T-helper 1 cell (primary cell): ENCODE measurements at places on chromosomes 12 and 14.

- no peak for DNase-seq
Observed at GRCh38 chr14:53715193-53715721, 241.4 kb downstream of the BMP4 start.

GRCh38 chr12:92143686-92144630 lies 1.7 kb downstream of the BTG1 start:
- peak; percentile 30 for DNase-seq

DNA sequence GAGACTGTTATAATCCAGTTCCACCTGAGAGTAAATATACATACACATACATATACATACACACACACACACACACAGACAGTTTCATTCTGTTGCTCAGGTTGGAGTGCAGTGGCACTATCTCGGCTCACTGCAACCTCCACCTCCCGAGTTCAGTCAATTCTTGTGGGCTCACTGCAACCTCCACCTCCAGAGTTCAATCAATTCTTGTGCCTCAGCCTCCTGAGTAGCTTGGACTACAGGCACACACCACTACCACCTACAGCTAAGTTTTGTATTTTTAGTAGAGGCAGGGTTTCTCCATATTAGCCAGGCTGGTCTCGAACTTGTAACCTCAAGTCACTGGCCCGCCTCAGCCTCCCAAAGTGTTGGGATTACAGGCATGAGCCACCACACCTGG lies 8.9 kb upstream of the PHLDA1 start:
- DNase-seq, result no peak

GRCh38 chr12:93609281-93610192 lies 37.1 kb downstream of the SOCS2 start:
- DNase-seq, result no peak

- no peak for DNase-seq
Observed at GRCh38 chr14:79089576-79089975, 919.4 kb downstream of the NRXN3 start.

- no peak for DNase-seq
Observed at GRCh38 chr12:65911321-65911720, 87.0 kb downstream of the HMGA2 start.

- DNase-seq, result no peak
Observed at GRCh38 chr12:65510584-65511050, 232.1 kb downstream of the MSRB3 start.

GRCh38 chr12:67827820-67828383 lies 161.3 kb upstream of the IFNG-AS1 start:
- DNase-seq, result no peak

DNA sequence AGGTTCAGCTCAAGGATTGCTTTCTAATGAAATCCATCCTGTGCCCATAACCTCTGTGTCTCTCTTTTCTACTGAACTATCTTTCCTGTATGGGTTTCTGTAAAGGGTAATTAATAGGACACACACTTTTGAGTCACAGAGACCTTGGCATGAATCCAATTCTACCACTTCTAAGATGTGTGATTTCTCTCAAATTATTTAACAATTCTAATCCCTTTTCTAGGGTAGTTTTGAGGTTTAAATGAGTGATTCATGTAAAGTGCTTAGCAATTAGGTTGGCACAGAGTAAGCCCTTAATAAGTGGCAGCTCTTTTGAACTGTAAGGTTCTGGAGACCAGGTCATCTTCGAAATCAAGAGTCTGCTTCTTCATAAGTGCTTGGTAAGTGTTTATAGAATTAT lies 202.7 kb downstream of the RASSF9 start:
- DNase-seq, result no peak

DNA sequence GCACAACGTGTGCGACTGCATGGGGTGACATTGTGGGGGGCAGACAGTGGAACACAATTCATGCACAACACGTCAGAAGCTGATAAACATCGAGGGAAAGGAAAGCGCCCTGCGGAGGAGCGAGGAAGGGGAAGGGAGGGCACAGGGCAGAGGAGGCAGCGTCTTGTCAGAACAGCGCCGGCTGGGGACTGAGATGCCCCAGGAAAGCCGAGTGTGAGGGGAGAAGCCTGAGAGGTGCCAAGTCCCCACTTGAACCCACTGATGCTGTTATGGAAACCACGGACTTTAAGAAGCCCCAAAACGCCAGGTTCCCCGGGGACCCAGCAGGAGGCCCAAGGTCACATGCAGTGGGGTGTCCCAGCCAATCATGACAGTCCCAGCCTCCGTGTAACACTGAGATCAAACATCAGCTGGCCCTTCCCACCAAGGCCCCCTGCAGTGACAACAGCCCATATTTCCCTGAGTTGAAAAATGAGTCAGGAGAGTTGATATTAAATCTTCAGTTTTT lies 70.0 kb downstream of the GALNT9 start:
- no peak for DNase-seq

DNA sequence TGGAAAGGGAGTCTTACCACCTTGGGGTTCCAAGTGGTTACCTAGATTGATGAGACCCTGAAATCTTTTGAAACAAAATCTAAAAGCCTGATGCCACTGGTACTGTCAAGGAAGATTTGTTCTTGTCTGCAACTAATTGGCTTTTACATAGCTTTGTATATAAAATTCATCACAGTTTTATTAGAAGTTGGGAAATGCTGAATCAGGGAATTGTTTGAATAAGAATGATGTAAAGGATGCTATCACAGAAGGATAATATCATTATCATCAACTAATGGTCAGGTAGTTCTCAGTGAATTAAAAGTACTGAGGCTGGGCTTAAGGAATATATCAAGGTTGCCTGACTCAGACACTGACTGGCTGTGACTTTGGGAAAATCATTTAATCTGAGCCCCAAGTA lies 248.3 kb upstream of the STXBP6 start:
- no peak for DNase-seq

DNA sequence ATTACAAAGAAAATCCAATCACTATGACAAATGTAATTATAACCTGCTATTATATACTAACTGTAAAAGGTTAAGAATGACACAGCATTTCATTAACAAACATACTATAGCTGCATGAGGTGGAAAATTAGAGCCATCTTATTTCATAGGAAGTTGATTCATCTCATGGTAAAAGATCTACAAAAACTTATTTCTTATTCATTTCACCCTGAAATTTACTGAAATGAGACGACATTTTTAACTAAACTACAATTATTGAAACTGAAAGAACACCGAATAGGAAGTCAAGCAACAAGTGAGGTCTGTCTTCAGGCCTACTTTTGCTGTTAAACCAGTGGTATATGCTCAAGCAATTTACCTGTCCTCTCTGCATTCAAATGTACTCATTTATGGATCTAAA lies 87.2 kb downstream of the CEP83 start:
- peak; percentile 78 for DNase-seq

DNA sequence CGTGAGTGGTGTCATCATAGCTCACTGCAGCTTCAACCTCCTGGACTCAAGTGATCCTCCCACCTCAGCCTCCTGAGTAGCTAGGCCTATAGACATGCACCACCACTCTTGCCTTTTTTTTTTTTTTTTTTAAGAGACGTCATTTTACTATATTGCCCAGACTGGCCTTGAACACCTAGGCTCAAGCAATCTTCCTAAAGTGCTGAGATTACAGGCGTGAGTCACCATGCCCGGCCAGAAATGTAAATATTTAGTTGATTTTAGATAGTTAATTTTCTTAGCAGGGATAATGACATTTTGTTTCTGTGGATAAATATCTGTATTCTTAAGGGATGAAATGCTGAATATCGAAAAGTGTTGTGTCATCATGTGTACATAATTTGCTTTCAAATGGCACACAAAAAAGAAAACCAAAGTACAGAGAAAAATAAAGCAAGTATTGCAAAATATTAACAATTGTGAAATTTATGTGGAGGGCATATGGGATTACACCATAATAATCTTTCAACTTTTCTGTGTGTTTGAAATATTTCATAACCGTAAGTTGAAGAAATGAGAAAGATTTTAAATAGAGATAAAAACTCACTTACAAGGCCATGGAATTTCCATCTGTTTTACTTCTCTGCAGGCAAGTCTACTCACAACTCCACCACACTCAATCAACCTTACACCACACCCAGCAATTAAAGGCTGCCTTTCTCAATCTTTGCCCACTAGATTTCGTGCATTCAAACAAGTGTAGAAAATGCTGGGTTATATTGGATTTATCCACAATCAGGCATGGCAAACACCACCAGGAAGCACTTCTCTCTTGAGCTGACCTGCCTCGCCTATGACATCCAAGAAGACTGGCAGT lies 93.7 kb downstream of the SPTSSA start:
- no peak for DNase-seq

- DNase-seq, result no peak
Observed at GRCh38 chr14:34496679-34497513, 34.9 kb upstream of the SPTSSA start.

DNA sequence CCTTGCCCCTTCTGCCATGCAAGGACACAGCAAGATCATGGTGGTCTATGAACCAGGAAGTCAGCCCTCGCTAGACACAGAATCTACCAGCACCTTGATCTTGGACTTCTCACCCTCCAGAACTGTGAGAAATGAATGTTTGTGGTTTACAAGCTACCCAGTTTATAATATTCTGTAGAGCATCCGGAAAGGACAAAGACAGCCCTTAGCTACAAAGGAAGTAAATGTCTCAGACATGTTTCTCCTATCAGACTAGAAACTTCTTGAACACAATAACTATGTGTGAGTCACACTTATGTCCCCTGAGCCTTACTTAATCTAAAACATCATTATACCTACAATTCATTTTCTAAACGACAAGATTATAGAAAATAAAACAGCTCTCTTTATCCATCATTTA lies 176.7 kb downstream of the KLHL28 start:
- no peak for DNase-seq

GRCh38 chr12:4119157-4119761 lies 154.3 kb upstream of the CCND2 start:
- DNase-seq, result no peak

DNA sequence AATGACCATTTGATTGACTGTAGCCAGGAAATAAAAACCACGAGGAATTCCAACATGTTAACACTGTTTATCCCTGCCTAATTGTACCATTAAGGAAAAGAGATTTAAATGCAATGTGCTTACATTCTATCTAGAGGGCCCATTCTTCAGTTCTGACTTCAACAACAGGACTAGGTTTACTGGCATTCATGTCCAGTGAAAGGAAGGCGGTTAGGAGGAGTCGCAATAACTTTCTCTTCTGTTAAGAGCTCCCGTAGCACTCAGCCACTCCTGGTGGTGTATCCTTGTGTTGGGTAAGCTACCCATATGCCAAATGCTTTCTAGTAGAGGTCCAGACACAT lies 154.7 kb downstream of the STXBP6 start:
- no peak for DNase-seq

GRCh38 chr12:40168868-40169267 lies 55.9 kb upstream of the LRRK2 start:
- DNase-seq, result no peak

DNA sequence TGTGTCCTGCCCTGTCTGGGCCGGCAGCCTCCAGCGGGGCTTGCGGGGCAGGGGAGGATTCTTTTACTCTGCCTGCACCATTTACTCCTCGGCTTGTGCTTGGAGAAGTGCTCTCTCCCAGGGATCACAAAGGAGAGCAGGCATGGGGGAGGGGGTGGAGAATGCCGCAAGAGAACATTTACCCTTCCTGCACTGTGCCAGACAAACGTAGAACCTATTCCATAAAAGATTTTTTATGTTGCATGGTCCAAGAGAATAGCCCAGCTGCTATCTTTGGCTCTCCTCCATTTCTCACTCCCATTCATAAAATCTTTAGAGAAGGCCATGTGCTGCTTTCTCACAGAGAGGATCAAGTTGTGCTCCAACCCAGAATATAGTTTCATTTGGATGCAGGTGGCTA lies 159.4 kb downstream of the SPTSSA start:
- no peak for DNase-seq

DNA sequence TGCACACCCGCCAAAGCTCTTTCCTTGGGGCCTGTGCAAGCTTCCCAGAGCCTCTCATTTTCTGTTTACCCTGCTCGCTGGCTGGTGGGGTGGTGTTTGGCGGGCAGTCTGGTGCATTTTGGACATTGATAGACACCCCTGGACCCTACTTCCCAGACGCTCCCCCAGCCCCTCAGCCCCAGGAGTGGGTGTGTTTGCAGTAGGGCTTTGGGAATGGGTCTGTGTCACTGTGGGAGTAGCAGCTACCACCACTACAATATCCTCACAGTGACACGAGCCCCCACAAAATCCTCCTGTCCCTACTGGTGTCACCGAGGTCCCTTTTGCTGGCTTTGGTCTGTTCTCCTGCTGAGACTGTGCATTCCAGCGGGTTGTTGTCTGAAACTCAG lies 371.3 kb downstream of the TMEM121 start:
- no peak for DNase-seq

GRCh38 chr12:59808317-59808910 lies 212.6 kb downstream of the SLC16A7 start:
- no peak for DNase-seq

- no peak for DNase-seq
Observed at GRCh38 chr14:67705211-67705610, 3.5 kb downstream of the RDH12 start.

GRCh38 chr12:118052324-118053070 lies 8.5 kb downstream of the WSB2 start:
- DNase-seq, result no peak

GRCh38 chr14:36690311-36691040 lies 28.8 kb downstream of the PAX9 start:
- no peak for DNase-seq

- DNase-seq, result no peak
Observed at GRCh38 chr14:23930742-23931141, 22.8 kb upstream of the DHRS4 start.

GRCh38 chr14:101037021-101037817 lies 133.7 kb upstream of the RTL1 start:
- no peak for DNase-seq

DNA sequence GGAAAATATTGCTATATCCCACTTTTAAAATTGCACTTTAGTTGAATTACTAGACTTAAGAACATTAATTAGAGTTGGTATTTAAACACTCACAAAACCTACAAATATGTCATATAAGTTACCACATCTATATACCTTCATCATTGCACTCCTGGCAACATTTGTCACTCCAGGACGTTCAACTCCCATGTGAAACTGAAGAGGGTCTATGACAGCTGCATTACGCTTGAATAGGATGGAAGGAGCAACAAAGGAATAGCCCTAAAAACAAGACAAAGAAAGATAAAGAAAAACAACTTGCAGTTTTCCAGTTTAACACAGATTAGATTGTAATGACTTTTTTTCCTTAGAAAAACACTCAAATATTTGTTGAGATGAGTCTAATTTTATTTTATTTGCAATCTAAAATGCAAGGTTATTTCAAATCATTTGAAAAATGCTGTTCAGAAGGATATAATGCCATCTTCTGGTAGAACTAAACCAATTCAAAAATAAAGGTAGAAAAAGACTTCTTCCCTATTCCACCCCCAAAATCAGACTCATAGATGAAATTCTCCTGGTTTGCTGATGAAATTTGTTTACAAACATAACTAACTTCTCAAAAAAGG lies 84.3 kb upstream of the TTC7B start:
- DNase-seq, result no peak

GRCh38 chr12:31431721-31432240 lies 105.8 kb upstream of the SINHCAF start:
- DNase-seq, result no peak

GRCh38 chr14:95523815-95524448 lies 7.5 kb upstream of the SYNE3 start:
- DNase-seq, result peak; percentile 82
